Activated CD4-positive, CD25-positive, alpha-beta regulatory T cell treated with anti-CD3 and anti-CD28 coated beads, Interleukin-2, amount 50 U/mL, for 16 hours (primary cell): ENCODE measurements at places on chromosomes 13 and 19.
A peak's percentile ranks its signal among the peaks of the same experiment; 100 is the strongest.

- no peak for DNase-seq
Observed at GRCh38 chr13:49635599-49636433, 7.5 kb downstream of the ARL11 start.

GRCh38 chr13:37345869-37346268, 240.4 kb upstream of the CSNK1A1L start:
- DNase-seq: no peak

- no peak for DNase-seq
Observed at GRCh38 chr13:59259165-59260000, 904.3 kb downstream of the DIAPH3 start.

DNA sequence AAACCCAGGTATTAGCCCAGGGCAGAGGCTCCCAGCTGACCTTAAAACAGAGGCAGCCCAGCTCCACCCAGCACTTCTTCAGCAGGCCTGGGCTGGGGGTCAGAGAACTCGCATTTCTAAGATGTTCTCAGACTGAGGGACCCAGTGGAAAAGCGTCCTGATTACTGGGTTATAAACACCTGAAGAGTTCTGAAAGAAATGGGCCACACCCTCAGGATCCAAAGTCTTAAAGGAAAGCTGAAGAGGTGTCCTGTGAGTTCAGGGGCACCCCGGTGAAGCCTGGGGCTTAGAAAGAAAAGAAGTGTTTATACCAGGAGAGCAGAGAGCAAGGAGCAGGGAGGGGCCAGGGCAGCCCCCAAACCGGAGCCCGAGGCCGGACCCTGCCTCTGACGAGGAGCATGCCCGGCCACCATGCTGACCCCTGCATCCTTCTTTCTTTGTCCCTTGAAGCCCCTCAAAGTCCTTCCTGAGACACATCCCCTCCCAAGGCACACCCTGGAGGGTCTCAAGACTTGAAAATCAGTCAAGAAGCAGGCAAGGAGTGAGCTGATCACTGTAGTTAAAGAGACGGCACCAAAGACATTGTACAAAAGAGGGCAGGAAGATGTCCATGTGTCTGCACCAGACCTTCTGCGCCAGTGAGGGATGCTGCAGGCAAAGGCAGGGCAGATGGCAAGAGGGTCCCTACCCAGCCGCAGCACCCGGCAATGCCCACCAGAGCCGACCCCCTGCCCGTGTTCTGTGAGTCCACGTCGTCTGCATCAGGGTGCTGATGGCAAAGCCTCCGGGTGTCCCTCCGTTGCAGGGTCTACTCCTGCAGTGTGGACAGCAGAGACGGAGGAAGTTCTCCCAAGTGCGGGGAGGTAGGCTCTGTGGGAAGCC, 10.6 kb upstream of the RAB20 start:
- DNase-seq: no peak

GRCh38 chr19:6038634-6039405, 60.9 kb upstream of the RANBP3 start:
- DNase-seq: no peak

DNA sequence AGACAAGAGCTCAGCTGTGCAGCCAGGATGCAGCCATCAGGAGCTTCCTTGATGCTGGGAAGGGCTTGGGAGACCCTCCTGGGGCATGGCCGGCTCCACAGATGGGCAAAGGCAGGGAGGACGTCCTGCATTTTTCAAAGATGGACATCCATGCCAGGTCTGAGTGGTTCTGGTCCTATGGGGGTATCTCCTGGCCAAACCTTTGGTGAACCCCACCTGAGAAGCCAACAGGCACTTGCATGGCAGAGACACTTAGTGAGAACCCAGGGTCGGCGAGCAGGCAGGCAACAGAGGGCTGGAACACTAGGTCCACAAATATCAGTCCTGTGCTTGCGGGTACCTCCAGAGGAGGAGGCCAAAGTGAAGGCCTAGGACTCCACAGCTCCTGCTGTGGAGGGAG, 70.0 kb downstream of the KCTD15 start:
- DNase-seq: no peak

GRCh38 chr13:53368948-53369347, 340.3 kb downstream of the OLFM4 start:
- no peak for DNase-seq

DNA sequence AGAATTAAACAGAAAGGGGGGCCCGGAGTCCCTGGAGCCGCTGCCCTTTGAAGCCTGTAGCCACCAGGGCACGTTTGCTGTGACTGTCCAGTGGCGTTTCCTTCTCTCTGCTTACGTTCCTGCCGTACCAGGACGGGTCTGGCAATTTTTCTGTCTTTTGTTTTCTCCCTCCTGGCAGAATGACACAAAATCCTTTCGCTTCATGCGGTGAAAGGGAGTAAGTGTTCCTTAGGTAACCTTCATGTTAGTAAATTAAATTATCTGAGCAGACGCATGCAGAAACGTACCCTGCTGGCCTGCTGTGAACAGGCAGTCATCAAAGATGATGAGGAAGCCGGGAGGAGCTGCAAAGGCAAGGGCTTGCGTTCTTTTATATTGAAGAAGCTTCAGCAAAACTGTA, 299.3 kb upstream of the ARGLU1 start:
- DNase-seq: no peak

- no peak for DNase-seq
Observed at GRCh38 chr13:56558698-56559320, 581.9 kb upstream of the PRR20A start.

GRCh38 chr13:39263033-39263432, 224.8 kb downstream of the NHLRC3 start:
- DNase-seq: peak; percentile 6

DNA sequence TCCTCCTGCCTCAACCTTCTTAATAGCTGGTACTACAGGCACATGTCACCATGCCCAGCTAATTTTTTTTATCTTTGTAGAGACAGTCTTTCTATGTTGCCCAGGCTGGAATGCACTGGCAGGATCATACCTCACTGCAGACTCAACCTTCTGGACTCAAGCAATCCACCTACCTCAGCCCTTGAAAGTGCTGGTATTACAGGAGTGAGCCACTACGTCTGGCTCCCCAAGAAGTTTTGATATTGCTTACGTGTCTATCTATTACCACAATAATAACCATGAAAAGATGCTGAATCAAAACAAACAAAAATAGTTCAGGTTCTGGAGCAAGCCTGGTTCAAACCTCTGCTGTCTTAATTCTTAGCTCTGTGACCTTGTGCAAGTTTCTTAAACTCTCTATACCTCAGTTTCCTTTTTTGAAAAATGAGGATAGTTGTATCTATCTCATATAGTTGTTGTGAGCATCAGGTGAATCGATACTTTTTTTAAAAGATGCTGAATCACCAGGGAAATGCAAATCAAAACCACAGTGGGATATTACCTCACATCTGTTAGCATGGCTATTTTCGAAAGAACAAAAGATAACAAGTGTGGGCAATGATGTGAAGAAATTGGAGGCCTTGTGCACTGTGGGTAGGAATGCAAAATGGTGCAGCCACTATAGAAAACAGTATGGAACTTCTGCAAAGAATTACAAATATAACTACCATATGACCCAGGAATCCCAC, 19.0 kb upstream of the LEUTX start:
- no peak for DNase-seq

GRCh38 chr13:69567514-69567913, 540.1 kb upstream of the ATXN8OS start:
- DNase-seq: no peak

DNA sequence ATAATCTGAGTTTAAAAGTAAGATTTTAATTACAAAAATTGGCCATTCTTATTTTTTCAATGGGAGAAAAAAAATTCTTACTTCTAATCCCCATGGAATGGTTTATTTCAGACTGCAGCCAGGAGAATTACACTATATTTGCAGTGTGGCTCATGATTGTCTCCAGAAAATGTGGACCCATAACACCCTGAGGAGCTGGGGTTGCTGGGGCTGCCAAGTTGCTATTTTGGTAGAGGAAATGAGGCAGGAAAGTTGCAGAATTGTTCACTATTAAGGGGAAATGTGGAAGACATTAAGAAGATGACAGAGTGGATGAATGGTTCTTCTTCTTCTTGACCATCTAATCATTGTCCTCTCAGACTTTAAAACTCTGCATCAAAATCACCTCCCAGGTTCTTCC, 4.6 kb upstream of the SCEL start:
- DNase-seq: no peak
